ENCODE measurements at places on chromosomes 6 and 20.

DNA sequence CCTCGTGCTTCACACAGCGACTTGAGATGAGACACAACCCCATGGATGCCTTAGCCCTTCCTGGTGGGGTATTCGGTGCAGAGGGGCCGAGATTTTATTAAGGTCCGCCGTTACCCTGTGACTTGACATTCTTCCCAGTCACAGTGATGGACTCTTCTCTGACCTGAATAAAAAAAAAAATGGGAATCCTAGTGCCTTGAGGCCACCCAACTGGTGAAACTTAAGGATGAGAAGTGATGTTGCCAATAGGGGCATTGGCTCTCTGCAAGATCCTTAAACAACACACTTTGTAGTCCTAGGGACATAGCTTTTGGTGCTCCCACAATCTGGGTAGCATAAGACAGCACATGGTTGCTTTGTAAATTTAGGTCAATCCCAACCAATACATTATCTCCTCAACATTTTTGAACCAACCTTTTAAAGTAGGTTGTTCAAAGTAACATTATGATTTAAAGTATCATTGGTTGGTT lies 814 bp upstream of the ADNP start:
- no peak for DNase-seq

DNA sequence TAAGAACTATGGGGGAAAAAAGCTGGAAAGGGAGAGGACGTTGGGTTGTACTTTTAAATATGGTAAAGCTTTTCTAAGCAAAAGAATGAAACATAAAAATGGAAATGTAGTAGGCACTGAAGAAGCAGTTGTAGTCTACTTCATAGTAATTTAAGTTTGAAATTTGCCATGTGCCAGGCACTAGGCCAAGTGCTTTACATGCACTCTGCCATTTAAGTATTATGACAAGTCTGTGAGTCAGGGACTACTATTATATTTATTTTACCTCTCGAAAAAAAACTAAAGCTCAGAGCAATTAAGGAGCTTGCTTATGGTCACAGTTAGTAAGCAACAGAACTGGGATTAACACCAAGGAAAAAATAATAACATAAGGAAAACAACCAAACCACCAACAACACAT lies 257.8 kb downstream of the GMDS start:
- no peak for DNase-seq

- no peak for DNase-seq
These were observed 67.2 kb downstream of the PLCB4 start for GRCh38 chr20:9136114-9136513.

DNA sequence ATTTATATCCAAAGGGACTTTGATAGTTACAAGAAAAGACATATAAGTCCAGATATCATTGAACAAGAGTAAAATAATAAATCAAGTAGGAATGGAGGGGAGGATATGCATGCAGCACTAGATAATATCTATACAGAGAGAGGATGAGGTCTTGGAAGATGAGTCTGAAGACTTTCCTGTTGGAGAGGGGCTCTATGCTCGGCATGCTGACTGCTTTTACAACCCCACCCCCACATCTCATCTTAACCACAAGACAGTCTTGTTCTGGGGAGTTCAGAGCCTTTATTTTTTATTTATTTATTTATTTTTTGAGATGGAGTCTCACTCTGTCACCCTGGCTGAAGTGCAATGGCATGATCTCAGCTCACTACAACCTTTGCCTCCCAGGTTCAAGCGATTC lies 48.4 kb upstream of the IER3 start:
- no peak for DNase-seq

DNA sequence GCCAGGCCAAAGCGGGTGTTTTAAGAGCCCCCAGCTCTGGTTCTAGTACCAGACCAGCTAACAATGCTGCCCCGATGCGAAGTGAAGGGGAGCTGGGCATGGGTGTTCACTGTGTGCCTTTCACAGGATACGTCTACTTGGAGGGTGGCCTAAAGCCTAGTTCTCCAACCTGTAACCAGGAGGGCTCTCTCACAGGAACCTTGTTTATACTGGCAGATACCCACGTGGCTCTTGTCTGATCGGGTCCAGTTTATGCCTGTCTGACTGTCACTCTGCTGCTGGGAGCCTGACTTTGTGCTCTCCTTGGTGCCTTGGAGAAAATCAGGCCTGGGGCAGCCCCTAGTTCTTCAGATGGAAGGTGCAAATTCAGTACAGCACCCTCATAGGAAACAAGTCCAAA lies 60.2 kb upstream of the RNF144B start:
- no peak for DNase-seq

DNA sequence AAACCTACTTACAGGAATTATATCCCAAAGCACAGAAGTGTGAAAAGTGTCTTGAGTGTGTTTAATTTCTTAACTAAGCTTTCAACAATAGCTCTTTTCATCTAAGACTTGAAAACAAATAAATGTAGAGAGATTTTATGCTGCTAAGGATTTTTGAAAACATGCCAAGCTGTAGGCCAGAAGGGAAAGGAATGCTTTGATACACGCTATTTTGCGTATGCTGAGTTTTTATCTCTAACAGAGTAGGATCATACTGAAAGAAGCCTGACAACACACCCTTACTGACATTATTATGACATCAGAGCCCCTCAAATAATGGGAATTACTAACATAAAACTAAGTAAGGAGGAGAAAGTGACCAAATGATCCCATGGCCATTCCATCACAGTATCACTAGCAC lies 265.5 kb downstream of the KHDC1L start:
- no peak for DNase-seq

- no peak for DNase-seq
These were observed 61.0 kb downstream of the SGK1 start for GRCh38 chr6:134256862-134257261.

DNA sequence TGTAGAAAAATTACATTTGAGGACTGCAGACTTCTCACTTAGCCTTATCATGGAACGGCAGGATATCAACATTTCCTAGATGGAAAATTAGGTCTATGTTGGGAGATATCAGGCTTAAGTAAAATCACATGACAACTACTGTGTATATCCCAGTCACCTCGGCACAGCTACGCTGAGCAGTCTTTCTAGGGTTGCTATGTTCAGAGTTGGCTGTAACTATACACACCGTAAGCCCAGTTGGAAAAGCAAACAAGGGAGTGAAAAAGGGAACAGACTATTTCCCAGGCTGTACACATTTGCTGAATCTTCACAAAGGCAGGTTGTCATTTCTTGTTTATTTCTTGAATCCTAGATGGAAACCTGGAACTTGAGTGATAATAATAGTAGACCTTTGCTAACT lies 80.7 kb upstream of the PTPRK start:
- no peak for DNase-seq

- DNase-seq: no peak
These were observed 46.0 kb upstream of the HINT3 start for GRCh38 chr6:125910527-125910926.

DNA sequence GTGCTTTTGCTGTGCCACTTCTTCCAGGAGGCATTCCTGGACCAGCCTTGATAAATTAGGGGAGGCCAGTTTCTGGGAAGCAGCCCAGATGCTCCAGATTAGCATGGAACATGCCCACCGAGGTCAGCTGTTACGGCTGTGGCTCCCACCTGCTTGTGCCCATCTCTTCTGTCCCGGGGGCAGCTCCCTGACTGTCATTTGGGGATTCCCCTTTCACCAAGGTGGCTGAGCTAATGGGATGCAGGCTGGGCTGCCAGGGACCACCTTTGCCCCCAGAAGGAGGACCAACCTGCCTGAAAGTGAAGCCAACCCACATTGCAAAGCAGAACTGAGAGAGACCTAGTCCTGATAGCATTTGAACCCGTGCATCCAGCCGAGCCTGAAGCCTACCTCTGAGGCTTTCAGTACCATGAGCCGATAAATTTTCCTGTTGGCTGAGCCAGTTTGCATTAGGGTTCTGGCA lies 85.3 kb downstream of the PTPN1 start:
- no peak for DNase-seq

GRCh38 chr20:63006540-63007359 lies at the start of gene BHLHE23:
BHLHE23 (minus strand) TSS chr20:63006964; CDS start chr20:63006774, 190 bp downstream.
- no peak for DNase-seq

DNA sequence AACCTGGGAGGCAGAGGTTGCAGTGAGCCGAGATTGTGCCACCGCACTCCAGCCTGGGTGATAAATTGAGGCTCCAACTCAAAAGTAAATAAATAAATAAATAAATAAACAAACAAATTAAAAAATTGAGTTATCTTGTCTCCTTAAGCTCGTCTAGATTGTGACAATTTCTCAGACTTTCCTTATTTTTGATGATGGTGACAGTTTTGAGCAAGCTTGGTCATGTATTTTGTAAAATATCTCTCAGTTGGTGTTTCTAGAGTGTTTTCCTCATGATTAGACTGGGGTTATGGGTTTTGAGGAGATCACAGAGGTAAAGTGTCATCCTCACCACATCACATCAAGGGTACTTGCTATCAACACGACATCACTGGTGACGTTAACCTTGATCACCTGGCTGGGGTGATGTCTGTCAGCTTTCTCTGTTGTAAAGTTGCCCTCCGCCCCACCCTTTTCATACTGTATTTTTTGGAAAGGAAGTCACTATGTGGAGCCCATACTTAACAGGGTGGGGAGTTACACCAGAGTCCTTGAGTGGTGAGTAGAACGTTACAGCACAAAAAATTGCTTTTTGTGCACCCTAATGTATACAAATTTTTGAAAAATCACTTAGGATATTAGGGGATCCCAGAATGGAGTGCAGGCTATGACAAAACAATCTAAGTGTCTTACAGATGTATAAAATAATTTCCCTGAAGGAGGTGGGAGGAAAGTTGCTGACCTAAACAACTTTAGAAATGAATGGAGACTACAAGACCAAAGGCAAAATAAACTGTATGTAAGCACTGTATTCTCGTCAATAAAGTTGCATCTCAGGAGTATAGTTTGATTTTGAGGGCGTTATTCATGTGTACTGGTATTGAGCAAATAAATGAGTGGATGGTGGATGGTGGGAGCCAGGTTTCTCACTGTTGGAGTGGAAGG lies 116.4 kb upstream of the SGK1 start:
- no peak for DNase-seq

- no peak for DNase-seq
These were observed 35.3 kb downstream of the TOX2 start for GRCh38 chr20:43949741-43950618.

- no peak for DNase-seq
These were observed 860.5 kb downstream of the DHX35 start for GRCh38 chr20:39822667-39823066.

DNA sequence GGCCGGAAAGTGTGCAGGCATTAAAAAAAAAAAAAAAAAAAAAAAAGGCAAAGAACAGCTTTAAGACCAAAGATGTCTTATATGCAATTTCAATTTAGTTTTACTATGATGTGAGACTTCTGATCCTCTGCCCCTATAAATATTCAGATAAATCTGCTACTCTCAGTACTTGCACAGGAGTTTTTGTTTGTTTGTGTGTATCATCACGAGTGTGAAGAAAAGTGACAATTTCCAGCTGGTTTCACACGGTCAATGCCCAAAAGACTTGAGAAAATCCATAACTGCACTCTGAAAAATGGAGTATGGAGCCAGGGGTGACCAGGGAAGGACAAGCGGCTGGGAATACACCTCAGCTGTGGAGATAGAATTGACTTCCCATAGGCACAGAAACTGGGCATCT lies 757.7 kb downstream of the C6orf118 start:
- DNase-seq: no peak

GRCh38 chr6:103983011-103983410 lies 876.7 kb downstream of the HACE1 start:
- no peak for DNase-seq

GRCh38 chr20:53220482-53221307 lies 248.5 kb downstream of the TSHZ2 start:
- DNase-seq: no peak

- no peak for DNase-seq
These were observed 631 bp downstream of the RAET1L start for GRCh38 chr6:150024646-150025155.

DNA sequence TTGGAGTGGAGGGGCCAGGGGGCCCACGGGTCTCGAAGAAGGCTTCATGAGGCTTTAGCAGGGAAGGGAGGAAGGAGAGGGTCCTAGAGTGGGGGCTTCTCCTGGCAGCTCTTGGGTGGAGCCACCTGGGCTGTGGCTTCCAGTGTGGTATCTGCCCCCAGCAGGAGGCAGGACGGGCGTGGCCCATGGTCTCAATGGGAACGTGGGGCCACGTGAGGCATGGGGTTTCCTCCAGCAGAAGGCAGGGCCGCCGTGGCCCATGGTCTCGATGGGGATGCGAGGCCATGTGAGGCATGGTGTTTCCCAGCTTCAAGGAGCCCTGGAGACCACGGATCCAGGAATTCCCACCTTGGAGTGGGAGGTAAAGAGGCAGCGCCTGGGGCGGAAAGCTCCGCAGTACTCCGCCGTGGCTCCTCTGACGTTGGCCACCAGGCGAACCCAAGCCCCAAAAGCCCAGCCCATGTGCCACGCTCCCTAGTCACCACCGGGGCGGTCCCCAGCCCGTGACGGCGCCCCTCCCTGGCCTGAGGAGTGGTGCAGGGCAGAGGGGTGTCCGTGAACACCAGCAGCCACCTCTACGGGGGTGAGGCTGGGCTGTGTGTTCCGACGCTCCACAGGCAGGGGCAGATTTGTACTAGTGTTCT lies 62.0 kb upstream of the GATA5 start:
- no peak for DNase-seq

- no peak for DNase-seq
These were observed 249.7 kb downstream of the NKAIN2 start for GRCh38 chr6:124053315-124053714.

DNA sequence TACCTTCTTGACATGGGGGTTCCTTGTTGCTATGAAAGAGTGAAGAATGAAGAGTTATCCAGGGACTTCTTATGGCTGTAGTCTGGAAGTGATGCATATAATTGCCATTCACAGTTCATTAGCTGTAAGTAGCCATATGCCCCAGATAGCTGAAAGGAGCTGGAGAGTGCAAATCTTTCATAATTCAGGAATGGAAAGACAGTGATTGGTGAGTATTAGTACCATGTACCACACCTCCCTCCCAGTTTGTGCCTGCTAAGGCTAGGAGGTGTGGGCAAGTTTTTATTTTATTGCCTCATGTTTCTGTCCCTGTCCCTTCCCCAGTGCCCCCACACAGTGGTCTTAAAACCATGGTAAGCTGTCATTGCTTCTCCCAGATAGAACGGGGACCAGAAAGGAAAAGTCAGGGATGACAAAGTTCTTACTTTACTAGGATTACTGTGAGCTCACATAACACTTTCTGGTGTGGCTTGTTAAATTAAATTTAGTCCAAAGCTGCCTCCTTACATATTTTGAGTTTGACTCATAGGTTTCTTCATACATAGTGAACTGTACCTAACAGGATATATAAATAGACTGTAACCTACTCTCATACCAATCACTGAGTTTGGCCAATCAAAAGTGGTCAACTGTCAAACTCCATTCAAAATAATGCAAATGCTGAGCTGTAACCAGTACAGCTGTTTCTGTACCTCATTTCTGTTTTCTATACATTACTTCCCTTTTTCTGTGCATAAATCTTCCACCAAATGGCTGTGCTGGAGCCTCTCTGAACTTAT lies 119.4 kb downstream of the RFPL4B start:
- no peak for DNase-seq

All from NCI-H446 (cell line).